GM13976 (cell line): ENCODE measurements at places on chromosomes 3 and 15.

DNA sequence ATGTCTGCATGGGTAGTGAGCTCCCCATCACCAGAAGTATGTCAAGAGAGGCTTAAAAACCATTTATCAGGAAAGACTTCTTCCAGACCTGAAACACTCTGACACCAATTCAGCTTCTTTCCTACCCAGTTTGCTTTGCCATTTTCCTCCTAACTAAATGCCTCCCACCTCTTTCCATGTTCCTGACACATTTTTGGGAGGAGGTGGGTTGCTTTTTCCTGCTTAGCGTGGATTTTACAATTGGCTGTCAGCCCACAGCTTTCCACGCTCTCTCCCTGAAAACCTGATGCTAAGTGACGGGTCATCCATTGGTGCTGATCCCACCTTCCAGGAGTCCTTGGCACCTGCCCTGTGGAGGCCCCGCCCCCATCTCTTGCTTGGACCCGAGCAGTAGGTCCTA is 264.9 kb upstream of the ST8SIA2 start:
- DNase-seq = no peak

DNA sequence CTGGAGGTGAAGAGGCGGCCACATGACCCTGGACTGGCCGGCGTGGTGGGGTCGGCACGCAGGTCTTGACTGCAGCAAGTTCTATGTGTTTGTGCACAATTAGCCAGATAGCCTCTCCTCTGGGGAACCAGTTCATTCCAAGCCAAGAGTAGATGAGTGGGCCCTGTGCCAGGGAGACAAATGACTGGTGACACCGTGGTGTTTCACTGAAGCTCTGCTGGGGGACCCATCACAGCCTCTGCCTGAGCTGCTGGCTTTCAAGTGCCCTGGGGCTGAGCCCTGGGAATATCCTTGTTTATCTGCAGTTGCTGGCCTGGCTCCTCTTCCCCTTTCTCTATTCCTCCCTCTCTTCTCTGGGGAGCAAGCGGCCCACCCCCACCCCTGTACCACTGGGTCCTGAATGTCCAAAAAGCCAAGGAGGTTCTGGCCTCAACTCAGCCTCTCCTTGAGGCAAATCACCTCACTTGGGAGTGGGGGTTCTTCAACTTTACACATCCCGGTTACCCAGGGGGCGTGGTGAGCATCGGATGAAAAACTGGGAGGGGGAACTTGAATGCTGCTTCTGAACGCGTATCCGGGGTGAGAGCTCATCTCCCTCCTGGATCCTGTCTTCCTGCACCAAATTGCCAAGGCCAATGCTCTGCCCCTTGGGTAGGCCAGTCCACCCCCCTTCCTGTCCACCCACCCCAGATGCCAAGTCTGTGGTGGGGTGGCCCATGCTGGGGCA is 199.6 kb upstream of the LYSMD4 start:
- DNase-seq = no peak

GRCh38 chr3:33256249-33256648 is 21.0 kb upstream of the FBXL2 start:
- no peak for DNase-seq

GRCh38 chr3:20540066-20540465 is 354.1 kb upstream of the SGO1 start:
- no peak for DNase-seq

DNA sequence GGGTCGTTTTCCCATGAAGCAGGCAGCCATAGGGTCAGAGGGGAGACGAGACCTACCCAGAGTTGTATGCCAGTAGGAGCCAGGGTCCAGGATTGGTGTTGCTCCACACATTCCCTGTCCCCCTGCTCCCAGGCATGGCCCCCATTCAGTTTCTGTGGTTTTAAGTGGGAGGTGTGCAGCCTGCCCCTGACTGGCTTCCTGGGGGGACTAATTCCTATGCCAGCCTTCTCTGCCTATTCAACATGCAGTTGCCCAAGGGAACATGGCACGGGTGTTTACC is 126.3 kb downstream of the EEFSEC start:
- no peak for DNase-seq

GRCh38 chr3:43854283-43854682 is 163.5 kb downstream of the ABHD5 start:
- no peak for DNase-seq

DNA sequence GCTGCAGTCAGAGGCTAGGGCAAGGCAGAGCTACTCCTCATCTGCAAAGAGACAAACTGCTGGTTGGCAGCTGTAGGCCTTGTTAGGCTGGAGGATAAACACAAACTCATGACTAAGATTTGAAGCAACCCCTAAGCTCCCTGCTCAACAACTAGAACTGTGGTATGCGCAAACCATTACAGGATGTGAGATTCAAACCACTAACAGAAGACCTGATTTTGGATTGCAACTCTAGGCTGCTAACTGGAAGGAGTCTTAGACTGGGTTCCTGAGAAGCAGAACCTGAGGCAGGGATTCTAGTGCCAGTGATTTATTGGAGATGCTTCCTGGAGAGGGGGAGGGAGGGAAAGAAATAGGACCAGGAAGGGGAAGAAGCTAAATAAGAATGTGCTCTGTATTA is 22.5 kb downstream of the CCR4 start:
- DNase-seq = peak; percentile 40

DNA sequence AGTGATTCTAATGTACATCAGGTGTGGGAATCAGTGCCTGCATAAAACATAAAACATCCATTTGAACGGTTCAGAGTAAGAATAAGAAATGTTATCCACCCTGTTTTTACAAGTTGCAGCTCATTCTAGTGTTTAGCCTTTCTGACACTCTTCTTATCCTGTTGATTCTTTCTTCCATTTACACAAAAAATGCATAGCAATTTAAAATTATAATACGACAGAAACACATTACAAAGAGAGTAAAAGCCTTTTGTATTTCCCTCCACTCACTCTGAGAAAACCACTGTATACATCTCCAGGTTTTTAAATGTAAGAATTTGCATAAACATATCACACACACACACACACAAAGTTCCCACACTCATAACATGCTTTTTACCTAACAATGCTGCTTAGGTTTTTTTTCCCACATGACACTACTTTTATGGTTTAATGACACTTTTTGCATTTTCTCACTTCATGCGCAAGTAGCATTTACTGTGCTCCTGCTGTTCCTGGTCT is 199.8 kb downstream of the CNTN6 start:
- no peak for DNase-seq

DNA sequence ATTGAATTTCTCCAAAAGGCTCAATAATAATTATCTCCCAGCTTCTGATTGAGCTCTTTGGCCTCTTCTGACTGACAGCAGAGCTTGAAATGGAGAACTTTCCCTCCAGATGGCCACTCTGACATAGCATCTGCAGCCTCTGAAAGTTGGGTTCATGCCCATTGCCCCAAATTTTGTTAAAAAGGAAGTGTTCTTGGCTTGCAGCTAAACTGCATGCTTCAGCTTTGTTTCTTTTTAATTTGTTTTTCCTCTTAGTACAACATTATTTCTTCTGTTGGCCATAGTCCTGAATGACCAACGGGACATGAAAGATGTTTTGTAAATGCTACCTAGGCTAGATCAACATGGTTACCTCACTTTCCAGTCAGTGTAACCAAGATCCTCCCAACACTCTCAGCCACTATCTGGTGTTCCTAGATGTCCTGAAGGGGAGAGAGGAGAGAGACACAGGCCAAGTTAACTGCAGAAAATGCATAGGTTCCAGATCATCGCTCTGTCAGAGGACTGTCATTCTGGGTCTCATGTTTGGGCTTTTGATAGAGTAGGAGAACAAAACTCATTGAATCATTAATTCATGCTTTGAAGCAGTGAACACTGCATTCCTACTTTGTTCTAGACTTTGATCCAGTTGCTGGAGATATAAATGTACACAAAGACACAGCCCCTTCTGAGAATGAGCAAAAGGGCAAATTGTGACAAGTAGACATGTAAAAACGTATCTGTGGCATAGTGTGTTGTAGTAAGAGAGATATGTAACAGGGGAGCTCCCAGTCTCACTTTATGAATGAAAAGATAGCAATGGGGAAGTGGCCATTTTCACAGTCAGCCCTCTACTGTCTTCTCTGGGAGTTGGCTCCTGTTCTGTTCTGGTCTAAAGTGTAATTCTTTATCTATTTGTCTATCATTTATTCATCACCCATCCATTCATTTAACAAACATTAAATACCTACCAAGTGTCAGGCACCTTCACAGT is 156.2 kb downstream of the ZNF621 start:
- no peak for DNase-seq
